ENCODE measurements at places on chromosomes 11 and 22.

DNA sequence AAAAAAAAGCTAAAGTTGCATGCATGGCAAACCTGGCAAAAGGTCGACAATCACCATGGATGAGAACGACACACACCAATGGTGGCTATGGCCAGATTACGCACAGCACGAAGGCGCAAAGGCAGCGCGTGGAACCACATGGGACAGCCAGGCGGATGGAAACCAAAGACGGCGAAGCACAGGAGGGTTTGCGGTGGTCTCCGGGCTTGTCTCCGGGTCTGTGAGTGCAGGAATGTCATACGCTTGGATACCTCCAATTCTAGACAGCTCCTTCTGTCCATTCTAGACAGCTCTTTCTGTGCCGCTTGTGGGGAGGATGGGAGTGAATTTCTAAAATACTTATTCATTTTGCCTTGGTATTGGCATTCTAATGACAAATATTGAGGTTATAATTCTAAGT lies 685.4 kb downstream of the BRD1 start:
- DNase-seq, result no peak

DNA sequence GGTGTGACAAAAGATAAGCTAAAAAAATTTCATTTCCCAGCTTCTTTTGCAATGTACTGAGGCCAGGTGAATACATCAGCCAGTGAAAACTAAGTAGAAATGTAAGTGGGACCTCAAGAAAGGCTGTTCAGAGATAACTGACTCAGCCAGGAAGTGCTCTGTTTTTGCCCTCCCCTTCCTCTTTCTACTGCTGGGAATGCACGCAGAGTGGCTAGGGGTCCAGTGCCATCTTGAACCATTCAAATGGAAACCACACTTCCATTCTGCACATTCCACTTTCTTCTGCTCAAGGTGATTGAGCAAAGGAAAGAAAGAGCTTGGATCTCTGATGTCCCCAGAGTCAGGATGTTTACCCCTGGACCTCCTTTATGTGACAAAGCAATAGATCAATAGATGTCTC lies 27.8 kb upstream of the LMO2 start:
- DNase-seq, result no peak

- no peak for DNase-seq
Observed at GRCh38 chr22:40000171-40000570, 5.4 kb downstream of the FAM83F start.

- DNase-seq, result no peak
Observed at GRCh38 chr22:22856364-22856763, 31.3 kb upstream of the IGLL5 start.

DNA sequence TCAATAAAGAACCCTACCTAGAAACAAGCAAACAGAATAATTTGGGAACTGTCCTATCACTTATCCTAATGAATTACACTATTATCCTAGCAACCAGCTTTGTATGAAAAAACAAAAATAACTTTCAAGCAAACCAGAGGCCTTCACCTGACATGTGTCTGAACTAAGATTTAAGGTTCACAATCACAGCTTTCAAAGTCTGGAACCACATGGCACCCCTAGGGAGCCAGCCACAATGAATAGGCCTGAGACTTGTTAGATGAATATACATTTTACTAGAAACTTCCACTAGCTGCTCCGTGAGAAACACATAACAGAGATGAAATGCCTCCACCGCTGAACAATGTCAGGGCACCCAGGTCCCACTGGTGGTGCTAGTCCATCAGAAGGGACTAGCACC lies 65.8 kb upstream of the CYP2D6 start:
- no peak for DNase-seq

DNA sequence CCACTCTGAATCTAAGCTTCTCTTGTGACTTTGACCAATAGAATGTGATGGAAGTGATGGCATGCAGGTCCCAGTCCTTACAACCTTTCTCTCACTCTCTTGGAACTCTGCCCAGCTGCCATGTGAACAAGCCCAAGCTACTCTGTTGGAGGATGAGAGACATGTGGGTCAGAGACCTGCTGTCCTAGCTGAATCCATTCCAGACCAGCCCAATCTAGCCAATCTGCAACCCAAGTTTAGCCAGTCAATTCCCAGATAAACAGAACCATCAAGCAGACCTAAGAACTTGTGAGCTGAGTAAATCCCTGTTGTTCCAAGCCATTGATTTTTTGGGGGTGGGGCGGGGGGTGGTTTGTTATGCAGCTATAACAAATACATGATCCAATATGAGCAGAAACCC lies 69.2 kb upstream of the GRK3 start:
- no peak for DNase-seq

DNA sequence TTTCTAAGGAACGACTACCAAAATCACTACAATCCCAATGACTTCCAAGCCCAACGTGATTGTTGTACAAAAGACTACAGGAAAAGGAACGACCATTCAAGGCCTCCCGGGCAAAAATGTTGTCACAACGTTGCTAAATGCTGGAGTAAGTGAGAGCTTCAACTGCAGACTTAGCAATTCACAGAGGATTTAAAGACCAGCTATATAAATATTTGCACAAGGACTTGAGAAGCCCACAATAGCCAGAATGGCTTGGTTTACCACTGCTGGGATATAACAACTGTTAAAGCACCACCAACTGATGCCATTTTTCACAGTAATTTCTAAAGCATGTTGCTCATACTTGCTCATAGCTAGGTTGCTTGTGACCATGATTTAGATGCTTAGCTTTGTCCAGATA lies 78.3 kb downstream of the EMSY start:
- peak; percentile 33 for DNase-seq

DNA sequence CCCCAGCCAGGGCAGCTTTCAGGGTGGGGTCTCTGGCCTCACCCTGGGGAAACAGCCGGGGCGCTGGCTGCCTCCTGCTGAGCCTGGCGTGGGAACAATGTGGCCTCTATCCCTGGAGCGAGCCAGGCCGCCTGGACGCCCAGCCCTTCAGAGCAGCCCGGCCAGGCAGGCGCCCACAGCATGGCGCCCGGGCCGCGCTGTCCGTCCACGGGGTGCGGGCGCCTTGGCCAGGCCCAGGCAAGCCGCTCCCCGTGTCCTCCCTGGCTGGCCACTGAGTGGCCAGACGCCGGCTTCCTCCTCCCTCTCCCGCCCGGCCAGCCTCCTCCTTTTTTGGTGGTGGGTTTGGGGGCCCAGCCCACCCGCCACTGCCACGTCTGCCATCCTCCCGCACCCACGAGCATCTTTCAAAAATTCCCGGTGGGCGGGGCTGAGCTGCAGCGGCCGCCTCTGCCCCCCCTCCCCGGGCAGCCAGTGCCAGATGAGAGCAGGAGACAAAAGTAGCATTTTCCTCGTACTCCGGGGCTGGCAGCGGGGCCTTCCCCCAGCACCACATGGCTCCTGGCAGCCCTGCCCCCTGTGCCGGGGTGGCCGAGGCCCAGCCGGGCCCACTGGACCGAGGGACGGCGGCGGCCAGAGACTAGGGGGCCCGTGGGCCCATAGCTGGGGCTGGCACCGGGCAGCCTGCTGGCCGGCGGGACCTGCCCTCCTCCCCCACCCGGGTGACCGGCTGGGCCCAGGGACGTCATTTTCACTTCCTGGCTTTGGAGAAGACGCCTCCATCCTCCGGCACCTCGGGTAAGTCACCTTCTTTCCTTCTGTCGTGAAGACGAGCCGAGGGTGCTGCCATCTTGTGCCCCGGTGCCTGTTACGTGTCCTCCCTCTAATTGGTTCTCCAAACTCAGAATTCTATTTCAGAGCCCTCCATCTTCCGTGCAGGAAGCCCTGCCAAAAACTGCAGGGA lies 70.2 kb upstream of the PPARA start:
- peak; percentile 78 for DNase-seq

- DNase-seq, result peak; percentile 44
Observed at GRCh38 chr11:22433094-22433455, 94.9 kb downstream of the SLC17A6 start.

GRCh38 chr11:95003716-95004115 lies 21.3 kb upstream of the KDM4E start:
- no peak for DNase-seq

DNA sequence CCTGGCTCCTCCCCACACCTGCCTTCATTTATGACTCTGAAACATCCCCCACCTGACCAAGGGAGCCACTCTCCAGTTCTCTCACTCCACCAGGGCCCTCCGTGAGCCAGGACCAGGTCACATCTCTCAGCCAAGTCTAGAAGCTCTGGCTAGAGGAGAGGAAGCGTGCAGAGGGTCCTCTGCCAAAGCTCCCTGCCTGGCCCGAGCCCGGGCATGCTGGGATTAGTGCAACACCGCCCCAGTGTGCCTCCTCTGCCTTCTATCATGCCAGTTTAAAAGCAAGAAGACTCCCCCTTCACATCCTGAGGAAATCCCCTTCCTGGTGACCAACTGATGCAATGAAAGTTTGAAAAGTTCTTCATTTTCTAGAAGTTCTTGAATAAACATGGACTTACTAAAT lies 23.5 kb downstream of the TP53AIP1 start:
- no peak for DNase-seq

GRCh38 chr11:123161376-123162030 lies 33.5 kb downstream of the CLMP start:
- DNase-seq, result no peak

DNA sequence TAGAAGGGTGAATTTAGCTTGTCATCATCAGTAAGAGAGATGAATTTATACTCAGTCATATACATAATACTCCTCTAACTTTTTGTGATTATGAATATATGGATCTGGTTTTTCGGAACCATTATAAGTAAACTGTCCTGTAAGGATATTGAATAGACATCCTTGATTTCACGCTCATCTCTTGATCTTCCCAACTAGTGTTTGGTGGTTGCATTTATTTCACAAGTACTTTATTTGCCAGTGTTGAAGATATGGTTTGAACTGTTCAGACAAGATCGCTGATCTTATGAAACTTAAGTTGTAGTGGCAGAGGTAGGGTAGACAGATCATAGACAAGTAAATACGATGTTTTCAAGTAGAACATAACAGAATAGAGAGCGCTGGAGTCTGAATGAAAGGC lies 3.0 kb downstream of the FBXO7 start:
- DNase-seq, result no peak

GRCh38 chr22:45977003-45977411 lies at the start of gene WNT7B:
Gene WNT7B, minus strand, starts transcription at chr22:45977162. Its CDS starts 408 bp downstream, at chr22:45976754.
- DNase-seq, result no peak

DNA sequence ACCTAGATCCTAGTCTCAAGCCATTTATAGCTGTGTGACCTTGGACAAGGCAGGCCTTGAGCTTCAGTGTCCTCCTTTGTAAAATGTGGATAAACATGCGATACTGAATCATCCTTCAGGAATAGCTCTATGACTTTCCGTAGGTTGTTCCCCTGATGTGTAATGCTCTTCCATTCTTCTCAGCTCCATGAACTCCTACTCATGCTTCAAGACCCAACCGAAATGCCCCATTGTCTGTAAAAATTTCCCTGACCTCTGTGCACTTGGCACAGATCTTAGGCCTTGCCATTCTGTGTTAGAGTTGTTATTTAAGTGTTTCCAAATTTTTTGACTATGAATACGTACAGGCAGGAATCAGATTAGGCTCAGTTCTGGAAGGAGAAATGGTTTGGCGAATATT lies 3.3 kb upstream of the BEST1 start:
- DNase-seq, result no peak

GRCh38 chr11:2910401-2910955 lies 18.7 kb downstream of the PHLDA2 start:
- DNase-seq, result no peak

DNA sequence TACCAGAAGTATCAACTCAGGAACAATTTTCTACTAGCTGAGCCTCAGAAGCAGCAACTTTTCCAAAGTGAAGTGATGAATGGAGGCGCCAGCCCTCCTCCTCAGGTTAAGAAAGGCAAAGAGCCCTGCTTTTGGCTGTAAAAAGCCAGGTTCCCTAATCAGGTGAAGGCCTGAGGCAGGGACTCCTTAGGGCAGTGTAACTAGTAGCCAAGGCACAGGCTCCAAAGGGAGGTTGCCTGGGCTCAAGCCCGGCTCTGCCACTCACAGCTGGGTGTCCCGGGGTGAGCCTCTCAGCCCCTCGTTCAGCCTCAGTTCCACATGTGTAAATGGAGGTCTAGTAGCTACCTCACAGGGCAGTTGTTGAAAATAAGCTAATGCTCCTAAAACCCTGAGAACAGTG lies 19.5 kb downstream of the TSKU start:
- no peak for DNase-seq

DNA sequence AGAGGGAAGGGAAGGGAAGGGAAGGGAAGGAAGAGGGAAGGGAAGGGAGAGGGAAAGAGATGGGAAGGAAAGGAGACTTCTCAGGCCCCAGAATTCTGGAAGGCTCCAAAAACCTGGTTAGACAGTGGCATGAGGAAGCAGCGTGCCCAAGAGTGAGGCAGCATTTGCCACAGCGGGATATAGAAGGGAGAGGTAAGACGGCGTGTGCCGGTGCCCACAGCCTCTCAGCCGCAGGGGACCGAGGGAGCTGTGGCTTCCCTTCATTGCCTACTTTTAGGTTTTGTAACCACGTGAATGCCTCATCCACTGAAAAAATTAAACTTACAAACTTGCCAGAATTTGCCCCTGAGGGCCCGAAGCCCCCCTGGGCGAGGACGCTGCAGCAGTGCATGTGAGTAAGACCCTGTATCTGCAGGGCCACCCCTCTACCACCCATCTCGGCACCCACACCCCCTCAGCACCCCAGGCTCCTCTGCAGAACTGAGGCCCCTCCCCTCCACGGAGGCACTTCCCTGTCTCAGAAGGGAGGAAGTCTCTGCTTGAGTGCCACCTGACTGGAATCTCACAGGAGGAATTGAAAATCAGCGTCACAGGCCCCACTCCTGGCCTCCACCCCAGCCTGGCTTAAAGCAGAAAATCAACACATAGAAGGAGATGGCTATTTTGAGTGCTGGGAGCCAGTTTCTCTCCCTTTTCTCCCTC lies 58.1 kb downstream of the LINC01488 start:
- DNase-seq, result no peak

DNA sequence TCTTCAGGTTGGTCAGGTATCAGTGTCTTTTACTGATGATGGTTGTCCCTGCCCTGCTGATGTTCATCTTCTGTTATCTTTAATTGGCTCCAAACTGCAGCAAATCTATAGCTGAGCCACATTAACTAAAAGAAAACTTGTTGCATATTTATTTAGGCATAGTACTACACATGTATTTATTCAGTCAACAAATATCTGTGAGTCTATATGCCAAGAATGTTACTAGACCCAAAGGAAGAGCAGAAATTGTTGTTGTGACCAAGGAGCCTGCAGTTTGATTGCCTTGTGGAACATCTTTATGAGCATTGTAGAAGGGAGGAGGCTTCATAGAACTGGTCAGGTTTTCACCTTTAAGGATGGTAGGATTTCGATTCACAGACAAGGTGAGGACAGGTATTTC lies 10.1 kb downstream of the BMAL1 start:
- DNase-seq, result no peak

GRCh38 chr11:17658211-17658610 lies 61.2 kb upstream of the MYOD1 start:
- DNase-seq, result no peak

DNA sequence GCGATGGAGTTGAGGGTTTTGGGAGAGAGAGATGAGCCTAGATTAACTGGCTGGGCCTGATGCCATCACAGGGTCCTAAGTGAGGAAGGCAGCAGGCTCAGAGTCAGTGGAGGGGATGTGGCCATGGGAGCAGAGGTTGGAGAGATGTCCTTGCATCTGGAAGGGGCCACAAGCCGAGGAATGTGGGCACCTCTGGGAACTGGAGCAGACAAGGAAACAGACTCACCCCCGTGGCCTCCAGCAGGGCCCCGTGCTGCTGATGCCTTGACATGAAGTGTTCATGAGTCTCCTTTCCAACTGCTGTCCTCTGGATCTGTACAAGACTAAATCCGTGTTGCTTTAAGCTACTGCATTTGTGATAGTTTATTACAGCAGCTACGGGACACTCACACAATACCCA lies 49.2 kb downstream of the SHISAL1 start:
- DNase-seq, result no peak
